ENCODE measurements at places on chromosomes 6 and 20.

- no peak for DNase-seq
Measured at GRCh38 chr6:74491844-74492374, 713.9 kb downstream of the COL12A1 start.

GRCh38 chr6:160391419-160392116 lies 43.4 kb downstream of the SLC22A3 start:
- no peak for DNase-seq

DNA sequence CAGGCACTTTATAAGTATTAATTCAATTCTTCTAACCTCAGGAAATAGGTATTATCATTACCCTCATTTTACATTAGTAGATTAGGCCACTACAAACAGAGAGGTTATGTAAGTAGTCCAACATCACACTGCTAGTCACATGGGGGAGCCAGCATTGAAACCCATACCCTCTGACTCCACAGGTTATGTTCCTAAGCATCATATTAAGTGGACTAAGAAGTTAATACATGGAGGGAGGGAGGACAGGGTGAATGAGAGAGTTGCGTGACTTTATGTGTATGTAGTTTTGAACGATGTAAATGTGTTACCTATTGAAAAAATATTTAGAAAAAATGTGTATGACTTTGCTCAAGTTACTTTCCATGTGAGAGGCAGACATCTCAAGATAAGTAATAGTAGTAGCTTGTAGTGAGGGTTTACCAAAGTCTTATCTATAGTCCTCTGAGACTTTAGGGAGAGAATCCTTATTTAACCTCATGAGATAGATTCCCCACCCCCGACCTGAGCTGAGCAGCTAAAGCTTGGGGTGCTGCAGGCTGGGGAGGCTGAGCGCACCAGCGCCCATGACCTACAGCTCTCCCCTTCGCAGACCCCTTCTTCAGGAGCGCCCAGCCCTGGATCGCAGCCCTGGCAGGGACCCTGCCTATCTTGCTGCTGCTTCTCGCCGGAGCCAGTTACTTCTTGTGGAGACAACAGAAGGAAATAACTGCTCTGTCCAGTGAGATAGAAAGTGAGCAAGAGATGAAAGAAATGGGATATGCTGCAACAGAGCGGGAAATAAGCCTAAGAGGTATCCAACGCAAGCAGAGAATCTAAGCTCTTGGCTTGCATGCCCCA lies 7.5 kb downstream of the BTN3A2 start:
- DNase-seq = no peak

GRCh38 chr20:63433351-63433750 lies 39.1 kb downstream of the KCNQ2 start:
- no peak for DNase-seq

GRCh38 chr6:170153436-170154319 lies 137.2 kb downstream of the DLL1 start:
- DNase-seq = no peak

DNA sequence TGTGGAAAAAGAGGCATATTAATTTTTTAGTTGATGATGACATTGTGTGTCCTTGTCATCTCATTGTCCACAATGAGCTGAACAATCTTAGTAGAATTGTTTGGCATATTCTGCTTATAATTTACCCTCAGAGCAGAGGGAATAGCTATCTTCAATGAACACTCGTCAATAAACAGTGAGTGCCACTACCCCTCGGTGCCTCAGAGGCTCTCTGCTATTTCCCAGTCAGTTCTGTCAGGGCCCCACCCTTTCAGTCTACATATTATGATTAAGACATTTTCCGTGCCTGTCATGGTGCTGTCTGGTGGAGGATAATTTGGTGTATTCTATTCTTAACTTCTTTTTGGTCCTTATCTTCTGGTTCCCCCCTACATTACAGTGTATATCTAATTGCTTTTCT lies 31.2 kb downstream of the NUS1 start:
- no peak for DNase-seq

DNA sequence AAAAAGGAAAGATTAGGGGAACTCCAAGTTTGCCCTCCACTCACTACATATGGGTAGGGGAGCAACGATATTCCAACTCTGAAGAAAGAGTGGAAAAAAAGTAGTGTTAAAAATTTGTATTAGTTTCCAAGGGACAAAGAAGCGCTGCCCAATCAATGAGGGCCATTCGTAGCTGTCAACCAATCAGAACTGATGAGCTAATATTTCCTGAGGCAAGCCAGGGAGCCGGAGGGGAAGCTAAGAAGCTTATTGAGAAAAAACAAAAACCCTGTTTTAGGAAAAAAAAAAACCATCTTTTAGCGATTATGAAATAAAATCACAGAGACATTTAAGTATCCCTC lies 59.5 kb downstream of the TRIM38 start:
- no peak for DNase-seq

- no peak for DNase-seq
Measured at GRCh38 chr6:73372516-73372915, 2.8 kb upstream of the OOEP start.

All from stimulated activated CD8-positive, alpha-beta memory T cell treated with anti-CD3 and anti-CD28 coated beads, Interleukin-7, amount 100 ng/mL, for 4 hours (primary cell).